ENCODE measurements at places on chromosomes 2 and 18.

- DNase-seq: no peak
These were observed 39.3 kb downstream of the TRABD2A start for GRCh38 chr2:84841577-84841976.

DNA sequence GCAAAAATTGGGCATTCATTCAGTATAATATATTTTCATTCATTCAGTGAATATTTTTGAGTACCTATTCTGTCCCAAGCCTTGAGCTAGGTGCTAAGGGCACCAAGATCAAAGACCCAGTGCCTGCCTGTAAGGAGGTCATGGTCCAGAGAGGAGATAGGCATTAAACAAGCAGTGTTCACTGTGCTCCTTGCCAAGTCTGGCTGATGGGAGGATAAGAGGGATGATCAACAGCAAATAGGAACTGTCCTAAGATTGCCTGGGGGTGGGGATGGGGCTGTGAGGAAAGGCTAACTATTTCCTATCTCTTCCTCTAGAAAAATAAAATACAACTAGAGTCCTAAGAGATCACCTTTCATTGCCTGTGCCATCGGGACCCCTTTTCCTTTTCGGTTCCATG lies 60.4 kb downstream of the SETBP1 start:
- no peak for DNase-seq

- DNase-seq: no peak
These were observed 185.8 kb upstream of the ARL4C start for GRCh38 chr2:234682492-234683228.

GRCh38 chr18:76995896-76996295 lies 136.7 kb downstream of the MBP start:
- DNase-seq: no peak

DNA sequence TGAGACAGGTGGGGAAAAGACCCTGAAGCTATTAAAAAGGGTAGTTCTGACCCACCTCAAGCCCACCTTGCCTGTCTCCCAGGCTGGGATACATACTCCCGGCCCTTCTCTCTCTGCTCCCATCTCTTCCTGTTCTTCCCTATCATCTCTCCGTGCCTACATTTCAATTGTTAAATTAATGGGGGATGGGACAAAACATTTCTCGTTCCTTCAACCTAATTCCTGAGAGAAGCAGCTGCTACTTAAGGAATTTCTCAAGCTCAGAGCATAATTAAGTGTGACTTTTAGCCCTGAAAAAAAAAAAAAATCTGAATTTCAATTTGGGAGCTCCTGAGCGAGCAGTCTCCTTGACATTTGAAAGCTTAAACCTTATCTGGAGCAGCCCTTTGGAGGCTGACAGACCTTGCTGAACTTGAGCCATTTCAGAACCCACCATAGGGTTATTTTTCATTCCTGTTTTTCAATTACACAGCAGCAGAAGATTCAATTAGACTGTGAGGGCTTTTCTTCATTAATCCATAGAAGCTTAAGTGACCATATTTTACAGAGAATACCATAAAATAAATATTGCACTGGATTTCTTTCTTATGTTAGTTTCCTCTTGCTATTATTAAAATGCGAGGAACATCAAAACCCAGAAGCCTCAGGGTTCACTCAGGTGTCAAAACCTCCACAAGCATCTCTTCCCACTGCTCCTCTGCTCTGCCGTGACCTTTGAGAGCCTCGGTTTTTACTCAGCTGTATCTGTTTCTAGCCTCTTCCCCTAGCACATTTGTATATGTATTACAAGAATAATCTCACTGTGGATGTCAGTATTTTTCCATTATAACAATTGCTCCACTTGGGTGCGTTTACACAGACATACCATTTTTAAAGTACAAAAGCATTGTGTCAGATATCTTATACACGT lies 125.7 kb downstream of the B3GNT2 start:
- no peak for DNase-seq

GRCh38 chr2:173393186-173393585 lies 38.5 kb downstream of the CDCA7 start:
- DNase-seq: no peak

Measured in activated effector memory CD4-positive, alpha-beta T cell treated with Interleukin-2 at 50 U/mL for 16 hours (primary cell).